ENCODE measurements at places on chromosomes 13 and 19.
A peak's percentile ranks its signal among the peaks of the same experiment; 100 is the strongest.

GRCh38 chr13:40377783-40378182 is 288.7 kb downstream of the FOXO1 start:
- peak; percentile 87 for DNase-seq

- no peak for DNase-seq
Measured at GRCh38 chr13:108304170-108305016, 34.9 kb downstream of the TNFSF13B start.

DNA sequence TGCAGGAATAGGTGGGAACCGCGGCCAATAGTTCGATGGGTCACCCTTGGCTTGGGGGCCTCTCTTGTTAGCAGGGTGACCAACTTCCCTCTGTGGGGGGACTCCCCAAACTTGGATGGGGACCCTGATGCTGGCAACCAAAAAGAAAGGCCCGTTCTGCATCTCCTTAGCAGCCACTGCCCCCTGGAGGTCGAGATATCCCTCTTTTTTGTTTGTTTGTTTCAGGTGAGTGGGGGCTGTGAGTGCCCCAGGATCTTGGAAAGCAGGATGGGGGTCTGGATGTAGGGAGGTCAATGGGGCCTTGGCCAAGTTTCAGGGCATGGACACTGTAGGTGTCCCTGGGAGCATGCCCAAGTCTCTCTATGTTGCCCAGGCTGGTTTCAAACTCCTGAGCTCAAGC is 7.7 kb upstream of the CRTC1 start:
- peak; percentile 26 for DNase-seq

DNA sequence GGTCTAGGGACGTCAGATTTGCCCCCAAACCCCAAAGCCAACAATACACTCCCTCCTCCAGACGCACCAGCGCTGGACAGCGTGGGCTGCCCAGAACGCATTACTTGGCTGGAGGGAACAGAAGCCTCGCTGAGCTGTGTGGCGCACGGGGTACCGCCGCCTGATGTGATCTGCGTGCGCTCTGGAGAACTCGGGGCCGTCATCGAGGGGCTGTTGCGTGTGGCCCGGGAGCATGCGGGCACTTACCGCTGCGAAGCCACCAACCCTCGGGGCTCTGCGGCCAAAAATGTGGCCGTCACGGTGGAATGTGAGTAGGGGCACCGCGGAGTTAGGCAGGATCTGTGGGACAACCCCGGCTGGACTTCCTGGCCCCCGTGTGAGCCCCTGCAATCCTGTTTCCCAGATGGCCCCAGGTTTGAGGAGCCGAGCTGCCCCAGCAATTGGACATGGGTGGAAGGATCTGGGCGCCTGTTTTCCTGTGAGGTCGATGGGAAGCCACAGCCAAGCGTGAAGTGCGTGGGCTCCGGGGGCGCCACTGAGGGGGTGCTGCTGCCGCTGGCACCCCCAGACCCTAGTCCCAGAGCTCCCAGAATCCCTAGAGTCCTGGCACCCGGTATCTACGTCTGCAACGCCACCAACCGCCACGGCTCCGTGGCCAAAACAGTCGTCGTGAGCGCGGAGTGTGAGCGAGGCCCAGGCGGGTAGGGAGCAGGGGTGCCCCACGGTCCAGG is 4.0 kb downstream of the ICAM5 start:
- DNase-seq, result no peak

GRCh38 chr13:48896312-48896711 is 79.4 kb upstream of the FNDC3A start:
- peak; percentile 84 for DNase-seq

GRCh38 chr19:8390617-8390981 is 439 bp downstream of the RAB11B start:
- DNase-seq, result peak; percentile 90

DNA sequence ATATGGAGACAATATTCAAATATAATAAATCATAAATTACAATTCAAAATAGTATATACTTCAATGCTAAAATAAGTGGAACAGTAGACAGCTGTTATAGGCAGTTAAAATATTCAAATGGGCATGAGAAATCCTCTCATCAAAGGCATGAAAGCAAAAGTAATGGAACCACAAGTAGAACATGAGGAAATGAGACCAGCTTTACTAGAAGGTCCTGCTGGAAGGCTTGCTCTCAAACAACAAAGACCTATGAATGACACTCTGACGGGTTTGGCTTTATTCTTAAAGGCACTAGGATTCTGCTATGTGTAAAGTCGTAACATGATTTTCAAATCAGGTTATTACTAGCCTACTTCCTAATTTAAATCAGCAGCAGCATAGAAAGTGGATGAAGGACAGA is 148.1 kb downstream of the VWA8 start:
- DNase-seq, result no peak

GRCh38 chr13:93765062-93765461 is 538.5 kb downstream of the GPC6 start:
- DNase-seq, result no peak

DNA sequence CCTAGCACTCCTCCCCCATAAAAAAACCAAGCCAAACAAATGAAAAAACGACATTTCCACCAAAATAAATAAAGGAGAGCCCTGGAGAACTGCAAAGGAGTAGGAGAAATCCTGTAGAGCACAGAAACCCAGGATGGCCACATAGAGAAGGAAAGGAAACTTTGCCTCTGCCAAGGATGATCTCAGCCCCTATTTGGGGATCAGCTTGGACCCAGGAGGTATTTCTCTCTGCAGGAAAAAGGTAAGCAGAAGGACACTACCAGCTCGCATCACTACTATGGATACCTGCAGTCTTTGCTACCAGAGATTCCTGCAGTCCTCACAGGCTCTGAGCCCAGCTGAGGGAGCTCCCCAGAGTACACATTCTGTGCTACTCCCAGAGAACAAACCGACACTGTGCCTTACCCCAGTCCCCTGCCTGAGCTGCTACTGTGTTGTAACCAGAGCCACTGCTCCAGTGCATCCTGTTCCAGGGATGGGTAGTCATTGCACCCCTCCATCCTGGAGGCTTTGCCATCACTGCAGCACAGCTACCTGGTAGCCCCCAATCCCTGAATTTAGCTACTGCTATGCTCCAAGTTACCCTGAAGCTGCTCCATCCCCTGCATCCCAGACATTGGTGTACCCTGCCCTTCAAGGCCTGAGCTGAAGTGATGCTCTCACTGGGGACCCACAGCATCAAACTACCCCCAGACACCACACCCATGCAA is 41.7 kb downstream of the VWA8 start:
- DNase-seq, result no peak
